Thoracic aorta (tissue), 2 donors: ENCODE measurements at places on chromosomes 7 and 10.

DNA sequence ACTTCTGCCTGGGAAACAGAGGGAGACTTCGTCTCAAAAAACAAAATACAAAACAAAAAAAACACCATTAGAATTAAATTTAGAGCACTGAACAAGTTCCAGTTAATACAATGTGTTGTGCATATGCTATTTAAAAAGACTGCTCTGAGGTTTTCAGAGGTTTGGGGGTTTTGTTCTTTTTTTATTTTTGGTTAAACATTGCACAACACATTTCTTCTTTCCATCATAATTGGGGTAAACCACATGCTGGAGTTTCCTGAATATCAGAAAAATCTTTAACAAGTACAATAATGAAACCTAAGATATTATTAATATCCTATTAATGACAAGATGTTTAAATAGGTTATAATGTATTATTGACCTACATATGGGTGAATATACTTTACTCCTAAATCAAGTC, 26.3 kb downstream of the IGF2BP3 start:
- DNase-seq = no peak

DNA sequence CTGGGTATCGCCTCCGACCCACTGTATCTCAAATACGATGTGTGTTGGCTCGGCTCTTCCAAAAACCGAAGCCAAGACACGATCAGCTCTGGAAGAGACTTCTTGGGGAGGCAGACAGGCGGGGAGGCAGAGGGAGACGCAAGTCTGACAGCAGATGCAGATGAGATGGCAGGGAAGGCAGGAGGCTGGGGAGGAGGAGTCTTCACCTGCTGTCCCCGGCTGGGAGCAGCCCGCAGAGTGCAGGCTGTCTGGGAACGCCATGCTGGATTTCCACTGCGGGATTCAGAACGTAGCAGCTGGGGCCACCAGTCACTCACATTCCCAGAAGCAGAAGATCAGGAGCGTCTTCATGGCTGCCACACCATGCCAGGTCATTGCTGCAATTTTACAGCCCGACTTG, 29.4 kb downstream of the CTBP2 start:
- no peak for DNase-seq

DNA sequence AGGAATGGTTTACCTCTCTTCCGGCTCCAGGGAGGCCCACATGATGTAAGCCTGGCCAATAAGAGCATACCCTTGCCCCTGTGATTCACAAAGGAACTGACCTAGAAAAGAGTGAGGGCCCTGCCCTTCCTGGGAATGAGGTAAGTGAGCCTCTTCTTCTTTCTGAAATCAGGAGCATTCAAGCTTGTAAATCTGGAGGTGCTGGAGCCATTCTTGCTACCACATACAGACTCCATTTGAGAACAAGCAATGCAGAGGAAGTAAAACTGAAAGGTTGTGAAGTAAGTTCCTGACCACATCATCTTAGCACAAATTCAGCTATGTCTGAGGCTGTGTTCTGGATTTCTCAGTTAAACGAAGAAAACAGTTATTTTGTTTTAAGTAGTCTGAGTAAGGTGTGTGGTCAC, 132.2 kb downstream of the CD36 start:
- DNase-seq = no peak

GRCh38 chr10:91208642-91209041, 11.8 kb upstream of the PCGF5 start:
- no peak for DNase-seq

DNA sequence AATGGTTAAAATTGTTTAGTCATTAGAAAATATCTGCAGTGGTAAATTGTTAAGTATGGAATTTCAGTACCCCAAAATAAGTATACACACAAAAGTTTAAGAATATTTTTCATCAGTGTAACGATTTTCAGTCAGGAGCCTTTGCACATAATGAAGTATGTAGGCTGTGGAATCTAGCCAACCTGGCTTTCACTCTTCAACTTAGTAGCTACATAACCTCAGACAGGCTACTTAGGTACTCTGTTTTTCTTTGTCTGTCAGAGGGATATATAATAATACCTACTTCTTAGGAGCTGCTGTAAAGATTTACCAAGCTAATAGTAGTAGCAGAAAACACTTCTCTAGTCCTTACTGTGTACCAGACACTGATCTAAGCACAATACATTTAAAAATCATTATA, 137.5 kb downstream of the ZEB1 start:
- no peak for DNase-seq

DNA sequence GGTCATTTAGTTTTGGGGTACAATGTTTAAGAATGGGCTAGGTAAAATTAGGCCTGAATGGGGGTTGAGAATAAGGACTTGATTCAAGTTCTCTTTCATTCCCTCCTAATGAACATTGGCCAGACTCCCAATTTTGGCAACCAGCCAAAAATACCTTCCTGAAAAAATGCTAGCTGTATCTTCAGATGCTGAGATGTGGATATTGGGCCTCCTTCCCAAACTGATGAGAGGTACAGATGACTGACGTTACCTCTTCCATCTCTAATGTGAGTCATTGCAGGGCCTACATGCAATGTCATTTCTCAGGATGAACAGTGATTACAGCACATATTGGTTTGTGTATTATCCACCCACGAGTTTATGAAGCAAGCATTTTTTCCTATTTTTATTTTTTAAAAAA, 151.6 kb downstream of the SND1 start:
- DNase-seq = no peak

DNA sequence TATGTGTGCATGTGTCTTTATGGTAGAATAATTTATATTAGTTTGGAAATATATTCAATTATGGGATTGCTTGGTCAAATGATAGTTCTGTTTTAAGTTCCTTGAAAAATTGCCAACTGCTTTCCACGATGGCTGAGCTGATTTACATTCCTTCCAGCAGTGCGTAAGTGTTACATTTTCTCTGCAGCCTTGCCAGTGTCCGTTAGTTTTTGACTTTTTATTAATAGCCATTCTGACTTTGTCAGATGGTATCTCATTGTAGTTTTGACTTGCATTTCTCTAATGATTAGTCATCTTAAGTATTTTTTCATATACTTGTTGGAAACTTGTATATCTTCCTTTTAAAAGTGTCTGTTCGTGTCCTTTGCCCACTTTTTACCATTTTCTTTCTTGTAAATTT, 434.2 kb upstream of the POT1 start:
- DNase-seq = no peak

- no peak for DNase-seq
Measured at GRCh38 chr7:130013241-130013640, 37.9 kb downstream of the ZC3HC1 start.

DNA sequence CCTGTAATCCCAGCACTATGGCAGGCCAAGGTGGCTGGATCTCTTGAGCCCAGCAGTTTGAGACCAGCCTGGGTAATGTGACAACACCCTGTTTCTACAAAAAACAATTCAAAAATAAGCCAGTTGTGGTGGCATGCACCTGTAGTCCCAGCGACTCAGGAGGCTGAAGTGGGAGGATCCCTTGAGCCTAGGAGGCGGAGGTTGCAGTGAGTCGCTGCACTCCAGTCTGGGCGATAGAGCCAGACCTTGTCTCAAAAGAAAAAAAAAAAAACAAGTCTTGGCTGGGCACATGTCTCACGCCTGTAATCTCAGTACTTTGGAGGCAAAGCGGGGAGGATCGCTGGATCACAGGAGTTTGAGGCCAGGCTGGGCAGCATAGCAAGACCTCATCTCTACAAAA, 74.6 kb upstream of the PDSS1 start:
- no peak for DNase-seq

- DNase-seq = no peak
Measured at GRCh38 chr7:106220307-106220706, 64.5 kb downstream of the NAMPT start.

DNA sequence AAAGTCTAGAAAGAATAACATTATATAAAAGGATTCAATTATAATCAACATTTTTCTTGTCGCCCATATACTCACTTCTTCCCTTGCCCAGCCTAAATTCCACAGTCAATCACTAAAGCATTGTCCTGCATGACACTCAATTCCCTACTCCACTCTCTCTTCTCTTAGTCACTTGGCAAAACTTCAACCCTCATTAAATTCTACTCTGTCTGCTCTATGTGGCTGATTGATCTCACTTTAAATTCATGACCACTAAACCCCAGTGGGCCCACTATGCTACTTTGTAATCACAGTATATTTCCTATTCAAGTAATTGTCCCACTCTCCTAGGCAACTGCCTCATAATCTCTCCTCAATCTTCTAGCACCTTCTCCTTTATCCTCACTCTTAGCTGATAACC, 54.1 kb downstream of the MTERF1 start:
- no peak for DNase-seq

- DNase-seq = peak; percentile 37
Measured at GRCh38 chr7:55132890-55133551, 114.2 kb downstream of the EGFR start.

DNA sequence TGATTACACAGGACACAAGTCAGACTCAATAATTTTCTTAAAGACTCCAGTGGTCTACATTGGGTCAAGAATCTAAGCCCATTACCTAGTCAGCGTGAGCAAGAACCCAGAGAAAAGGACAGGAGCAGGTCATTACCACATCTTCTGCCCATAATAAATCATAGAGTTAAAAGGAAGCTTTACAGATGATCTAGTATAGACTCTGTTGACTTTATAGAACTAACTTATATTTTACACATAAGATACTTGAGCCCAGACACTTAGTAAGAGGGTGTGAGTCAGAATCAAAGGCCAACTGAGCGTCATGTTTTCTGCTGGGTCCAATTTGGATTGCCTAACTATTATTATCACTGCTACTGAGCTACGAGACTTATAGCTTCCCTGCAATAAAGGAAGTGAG, 206.1 kb upstream of the NPSR1 start:
- DNase-seq = no peak

DNA sequence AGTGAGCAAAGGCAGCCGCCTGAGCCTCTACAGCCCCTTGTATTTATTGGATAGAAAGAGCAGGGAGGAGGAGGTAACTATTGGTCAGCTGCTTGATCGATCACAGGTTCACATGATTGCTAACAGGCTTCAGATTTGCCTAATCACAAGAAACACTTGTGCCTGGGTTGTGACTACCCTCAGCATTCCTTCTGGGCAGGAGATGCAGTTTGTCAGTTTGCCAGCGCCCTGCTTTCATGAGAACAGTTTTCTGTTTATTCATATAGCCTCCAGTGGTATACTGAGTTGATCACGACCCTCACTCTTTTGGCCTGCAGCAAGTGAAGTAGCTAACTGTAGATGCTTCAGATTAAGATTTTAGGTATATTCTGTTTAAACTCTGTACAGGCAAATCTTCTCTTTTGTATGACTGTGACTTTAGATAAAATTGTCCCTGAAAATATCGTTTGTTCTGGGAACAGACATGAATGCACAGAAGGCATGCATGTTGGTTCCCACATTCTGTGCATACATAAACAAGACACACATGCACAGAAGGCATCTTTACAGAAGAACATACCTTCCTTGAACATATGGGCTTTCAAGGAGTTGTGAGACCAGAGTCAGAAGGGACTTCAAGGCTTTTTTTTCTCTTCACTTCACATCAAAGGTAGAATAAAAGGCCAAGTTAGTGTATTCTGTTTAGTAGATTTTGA, 422.4 kb upstream of the STEAP1 start:
- DNase-seq = no peak

GRCh38 chr7:50542132-50542531, 23.1 kb downstream of the DDC start:
- no peak for DNase-seq

- DNase-seq = no peak
Measured at GRCh38 chr10:93701866-93702209, 554 bp downstream of the FRA10AC1 start.

GRCh38 chr10:30454744-30455510, 20.9 kb downstream of the MAP3K8 start:
- DNase-seq = no peak

GRCh38 chr10:107083388-107084009, 81.0 kb downstream of the SORCS1 start:
- DNase-seq = no peak

- no peak for DNase-seq
Measured at GRCh38 chr7:17530741-17531421, 232.4 kb downstream of the AHR start.

DNA sequence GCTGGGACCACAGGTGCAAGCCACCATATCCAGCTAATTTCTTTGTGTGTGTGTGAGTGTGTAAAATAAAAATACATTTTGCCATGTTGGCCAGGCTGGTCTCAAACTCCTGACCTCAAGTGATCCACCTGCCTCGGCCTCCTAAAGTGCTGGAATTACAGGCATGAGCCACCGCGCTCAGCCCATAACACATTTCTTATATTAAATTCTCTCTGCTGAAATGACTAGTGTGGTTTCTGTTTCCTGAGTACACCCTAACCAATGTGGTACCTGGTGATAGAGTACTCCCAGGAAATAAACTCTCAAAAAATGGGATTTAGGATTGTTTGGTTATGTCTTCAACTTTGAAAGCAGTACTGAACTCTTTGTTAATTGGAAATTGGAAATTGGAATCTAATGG, 19.4 kb upstream of the FHIP2A start:
- DNase-seq = no peak

DNA sequence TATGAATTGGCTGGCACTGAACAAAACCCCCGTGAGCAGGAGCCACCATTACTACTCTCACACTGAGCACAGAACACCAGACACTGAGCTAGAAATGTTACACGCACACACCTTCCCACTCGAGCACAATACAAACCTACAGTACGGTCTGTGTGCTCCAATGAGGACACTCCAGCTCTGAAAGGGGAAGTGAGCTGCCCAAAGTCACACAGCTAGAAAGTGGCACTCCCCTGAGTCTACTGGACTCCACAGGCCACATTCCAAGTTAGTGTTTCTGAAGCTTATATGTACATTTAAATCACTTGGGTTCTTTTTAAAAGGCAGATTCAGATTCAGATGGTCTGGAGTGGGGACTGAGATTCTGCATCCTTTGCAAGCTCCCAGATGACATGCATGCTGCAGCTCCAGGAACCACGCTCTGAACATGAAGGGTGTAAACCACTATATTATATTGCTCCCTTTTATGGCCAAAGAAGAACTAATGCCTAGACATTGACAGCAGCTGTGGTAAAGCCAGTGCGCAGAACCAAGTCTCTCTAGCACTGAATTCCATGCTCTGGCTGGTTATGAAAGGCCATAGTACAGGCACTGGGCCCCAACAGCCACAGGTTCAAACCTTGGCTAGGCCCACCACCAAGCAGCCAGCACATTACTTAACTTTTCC, 77.1 kb downstream of the FRMPD2 start:
- DNase-seq = no peak
